Nephron progenitor cell (in vitro differentiated cells): ENCODE measurements at places on chromosomes 1 and 21.

GRCh38 chr1:241696172-241696814 is 44.2 kb downstream of the WDR64 start:
- H3K4me3 ChIP-seq: no peak overlapping the region
- no peaks in the 10 kb centered on the region for H3K36me3 ChIP-seq
- no peak for DNase-seq
- no peaks in the 10 kb centered on the region for H3K27me3 ChIP-seq
- no peak overlapping the region for H3K27ac ChIP-seq

- DNase-seq: no peak
- H3K27ac ChIP-seq: no peak overlapping the region
- no peaks in the 10 kb centered on the region for H3K4me1 ChIP-seq
- H3K36me3 ChIP-seq: no peaks in the 10 kb centered on the region
- no peaks in the 10 kb centered on the region for H3K27me3 ChIP-seq
These were observed 124.6 kb upstream of the IVNS1ABP start for GRCh38 chr1:185441605-185442004.

DNA sequence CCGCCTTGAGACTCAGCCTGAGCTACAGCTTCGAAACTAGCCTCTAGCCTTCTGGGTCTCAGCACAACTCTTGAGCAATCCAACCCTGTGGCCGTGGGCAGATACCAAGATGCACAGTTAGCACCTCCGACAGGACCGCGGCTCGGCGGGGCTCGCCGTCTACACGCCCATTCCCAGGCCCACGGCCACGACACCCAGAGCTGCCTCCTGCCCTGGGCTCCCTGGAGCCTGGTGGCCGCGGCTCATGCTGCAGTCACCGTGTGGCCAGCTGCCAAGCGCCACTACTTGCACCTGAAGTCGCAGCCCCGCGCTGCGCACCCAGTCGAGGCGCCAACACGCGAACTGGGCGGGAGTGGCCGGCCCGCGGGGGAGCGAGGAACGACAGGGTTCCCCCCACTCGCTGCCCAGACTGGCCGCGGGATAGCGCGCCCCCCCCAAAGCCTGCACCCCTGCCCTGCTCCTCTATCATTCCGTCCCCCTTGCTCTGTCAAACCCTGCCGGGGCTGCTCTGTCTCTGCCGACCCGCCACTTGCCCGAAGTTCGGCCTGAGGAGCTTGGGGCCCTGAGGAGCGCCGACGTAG is 729 bp upstream of the CDCA8 start:
- H3K4me3 ChIP-seq: peak overlapping the region; percentile 99
- peak overlapping the region; percentile 97 for H3K27ac ChIP-seq
- peaks cover 2% of the 10 kb centered on the region for H3K27me3 ChIP-seq
- DNase-seq: no peak

- peaks cover 3% of the 10 kb centered on the region for H3K27me3 ChIP-seq
- H3K36me3 ChIP-seq: peaks cover 27% of the 10 kb centered on the region
- no peak for DNase-seq
- peaks cover 24% of the 10 kb centered on the region for H3K4me1 ChIP-seq
- no peak overlapping the region for H3K4me3 ChIP-seq
These were observed 99.9 kb downstream of the PBX1 start for GRCh38 chr1:164658864-164659263.

DNA sequence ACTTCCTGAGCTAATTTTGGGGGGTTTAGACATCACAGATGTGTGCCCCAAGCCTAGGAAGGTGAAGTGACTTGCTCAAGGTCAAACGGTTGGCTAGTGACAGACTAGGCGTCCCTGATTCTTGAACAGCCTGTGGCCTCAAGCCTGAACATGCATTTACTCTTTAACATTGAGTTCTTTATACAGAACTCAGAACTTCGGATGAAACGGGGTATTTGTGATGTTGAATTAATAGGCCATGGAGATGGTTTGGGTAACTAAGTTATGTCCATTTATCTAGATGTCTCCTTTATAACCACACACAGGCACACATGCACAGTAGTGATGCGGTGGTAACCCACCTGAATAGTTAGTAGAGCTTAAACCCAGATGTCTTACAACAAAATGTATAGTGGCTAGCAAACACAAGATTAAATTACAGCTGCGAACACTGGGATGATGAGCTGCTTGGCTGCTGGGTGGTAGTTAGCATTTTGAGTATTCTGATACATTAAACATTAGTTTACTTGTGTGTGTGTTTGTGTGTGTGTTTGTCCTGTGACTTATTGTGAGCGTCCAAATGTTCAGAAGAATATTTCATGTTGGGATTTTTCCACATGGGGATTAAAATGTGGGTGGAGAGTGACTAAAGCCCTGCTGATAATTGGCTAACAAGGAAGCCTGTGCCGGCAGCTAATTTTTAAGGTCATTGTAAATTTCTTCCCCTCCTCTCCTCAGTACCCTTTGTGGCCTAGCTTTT is 2.3 kb downstream of the ATP1A1 start:
- peaks cover 23% of the 10 kb centered on the region for H3K27me3 ChIP-seq
- peak overlapping the region; percentile 22 for H3K27ac ChIP-seq
- H3K4me1 ChIP-seq: peaks cover 56% of the 10 kb centered on the region
- no peaks in the 10 kb centered on the region for H3K36me3 ChIP-seq
- peak overlapping the region; percentile 96 for H3K4me3 ChIP-seq

- H3K27me3 ChIP-seq: peaks cover 3% of the 10 kb centered on the region
- no peak overlapping the region for H3K27ac ChIP-seq
- H3K4me1 ChIP-seq: peaks cover 46% of the 10 kb centered on the region
- DNase-seq: no peak
These were observed 240.2 kb downstream of the USH2A start for GRCh38 chr1:216183007-216183406.

DNA sequence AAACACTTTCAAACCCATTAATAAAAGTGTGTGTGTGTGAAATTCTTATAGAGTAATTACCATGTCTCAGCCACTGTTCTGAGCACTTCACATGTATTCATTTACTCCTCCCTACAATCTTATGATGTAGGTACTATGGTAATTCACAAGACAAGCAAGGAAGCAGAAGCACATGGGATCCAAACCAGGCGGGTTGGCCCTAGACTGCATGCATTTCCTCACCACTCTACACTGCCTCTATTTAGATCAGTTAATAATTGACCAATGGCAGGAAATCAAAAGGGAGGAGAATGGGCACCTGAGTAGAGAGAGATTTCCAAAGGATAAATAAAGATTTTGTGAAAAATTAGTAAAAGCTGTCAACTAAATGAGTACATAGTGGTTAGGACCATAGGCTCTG is 15.7 kb downstream of the MAP3K21 start:
- H3K27me3 ChIP-seq: peaks cover 26% of the 10 kb centered on the region
- H3K4me1 ChIP-seq: peaks cover 5% of the 10 kb centered on the region
- no peak for DNase-seq
- no peak overlapping the region for H3K27ac ChIP-seq
- no peaks in the 10 kb centered on the region for H3K36me3 ChIP-seq

DNA sequence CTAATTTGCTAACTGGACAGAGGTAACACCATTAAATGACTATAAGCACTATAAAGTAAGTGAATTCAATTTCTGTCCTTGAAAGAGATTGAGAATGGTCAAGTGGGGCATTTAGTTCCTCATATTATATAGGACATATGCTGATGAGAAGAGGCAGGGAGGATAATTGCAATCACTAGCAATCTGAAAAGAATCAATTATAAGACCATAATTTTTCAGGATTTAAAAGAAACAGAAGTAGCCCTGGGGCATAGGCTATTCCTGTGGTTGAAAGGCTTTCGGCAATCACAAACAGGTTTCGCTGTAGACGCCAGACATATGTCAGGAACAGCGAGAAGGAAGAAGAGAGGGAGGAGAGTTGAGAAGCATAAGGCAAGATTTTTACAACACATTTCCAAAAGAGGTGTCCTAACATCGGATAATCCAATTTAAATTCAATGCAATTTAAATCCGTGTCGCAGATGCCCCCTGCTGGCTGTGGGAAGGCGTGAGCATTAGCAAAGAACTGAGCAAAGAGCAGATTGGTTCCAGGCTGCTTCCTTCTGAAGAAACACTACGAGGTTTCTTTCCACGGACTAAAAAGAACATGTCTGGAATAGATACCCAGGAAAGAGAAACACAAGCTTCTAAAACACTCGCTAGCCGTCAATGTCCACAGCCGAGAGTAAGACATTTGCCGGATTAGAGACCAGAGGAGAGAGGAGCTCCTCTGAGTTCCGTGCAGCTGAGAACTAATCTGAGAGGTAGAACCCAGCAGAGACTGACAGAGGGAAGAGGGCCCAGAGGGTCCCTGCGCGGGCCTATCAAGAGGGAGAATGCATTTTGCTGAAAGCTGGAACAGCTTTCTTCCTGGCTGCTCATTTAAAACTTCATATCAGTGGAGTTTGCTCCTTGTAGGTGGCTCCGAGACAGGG is 27.9 kb downstream of the RGS5 start:
- DNase-seq: peak; percentile 73
- H3K36me3 ChIP-seq: no peaks in the 10 kb centered on the region
- no peak overlapping the region for H3K27ac ChIP-seq
- peaks cover 35% of the 10 kb centered on the region for H3K4me1 ChIP-seq
- H3K27me3 ChIP-seq: peaks cover 3% of the 10 kb centered on the region

GRCh38 chr21:26087223-26087918 is 83.2 kb downstream of the APP start:
- H3K27ac ChIP-seq: no peak overlapping the region
- H3K27me3 ChIP-seq: no peaks in the 10 kb centered on the region
- H3K4me1 ChIP-seq: peaks cover 33% of the 10 kb centered on the region
- DNase-seq: no peak

- H3K27ac ChIP-seq: no peak overlapping the region
- H3K4me1 ChIP-seq: peaks cover 17% of the 10 kb centered on the region
- no peaks in the 10 kb centered on the region for H3K36me3 ChIP-seq
These were observed 190.3 kb downstream of the GRIK3 start for GRCh38 chr1:36843906-36844610.

- H3K4me3 ChIP-seq: no peak overlapping the region
- no peaks in the 10 kb centered on the region for H3K36me3 ChIP-seq
- H3K27ac ChIP-seq: no peak overlapping the region
These were observed 87.6 kb upstream of the DUSP10 start for GRCh38 chr1:221829327-221830015.
